ENCODE measurements at places on chromosomes 7 and 10. TPM values are rescaled to one million over a fixed set of nuclear protein-coding genes. Genes with fewer than 3 reads are reported as not detected.

GRCh38 chr10:85612378-85612775 lies 754.2 kb downstream of the GRID1 start:
- peak; percentile 49 for DNase-seq

GRCh38 chr10:100709146-100710082 lies 36.0 kb upstream of the PAX2 start:
- no peak for DNase-seq

- peak; percentile 25 for DNase-seq
These were observed 54.6 kb downstream of the BPGM start for GRCh38 chr7:134701272-134701671.

- no peak for DNase-seq
These were observed 73.2 kb upstream of the MGMT start for GRCh38 chr10:129393812-129394211.

UBE3C gene
- total RNA-seq = 59.4 TPM

SPDYE2B gene
- total RNA-seq = not detected

SLC26A3 gene
- not detected for total RNA-seq

C10orf90 gene
- total RNA-seq = not detected
